Psoas muscle (tissue), 8 donors: ENCODE measurements at places on chromosomes 7 and 10. TPM values are rescaled to one million over a fixed set of nuclear protein-coding genes. Genes with fewer than 3 reads are reported as not detected.
A peak's percentile ranks its signal among the peaks of the same experiment; 100 is the strongest.

GRCh38 chr7:100682228-100682741, 8.7 kb downstream of the GNB2 start:
- no peak for DNase-seq

GRCh38 chr10:118161461-118162246, 114.9 kb upstream of the RAB11FIP2 start:
- DNase-seq = no peak

- no peak for DNase-seq
Observed at GRCh38 chr7:21192657-21193056, 235.2 kb upstream of the SP4 start.

The ADARB2 gene
- polyA plus RNA-seq = 0.05 TPM

DNA sequence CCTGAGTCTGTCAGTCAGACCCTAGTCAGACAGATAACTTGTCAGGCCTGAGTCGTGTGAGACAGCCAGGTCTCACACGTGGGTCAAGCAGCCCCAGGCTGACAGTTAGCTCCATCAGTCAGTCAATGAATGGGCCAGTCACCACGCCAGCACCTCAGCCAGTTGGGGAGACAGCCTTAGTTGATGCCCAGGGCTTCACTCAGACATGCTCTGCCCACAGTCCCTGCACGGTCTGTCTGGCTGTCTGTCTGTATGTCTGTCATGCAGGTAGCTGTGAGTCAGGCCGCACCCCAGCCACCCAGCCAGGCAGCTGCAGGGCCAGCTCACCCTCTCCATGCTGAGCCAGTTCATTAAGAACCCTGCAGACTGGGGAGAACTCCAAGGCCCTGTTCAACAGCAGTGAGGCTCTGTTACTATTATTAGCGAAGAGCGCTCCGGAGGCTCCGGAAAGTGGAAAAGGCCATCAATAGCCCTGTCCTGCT, 141.1 kb upstream of the PCBD1 start:
- peak; percentile 26 for DNase-seq

DNA sequence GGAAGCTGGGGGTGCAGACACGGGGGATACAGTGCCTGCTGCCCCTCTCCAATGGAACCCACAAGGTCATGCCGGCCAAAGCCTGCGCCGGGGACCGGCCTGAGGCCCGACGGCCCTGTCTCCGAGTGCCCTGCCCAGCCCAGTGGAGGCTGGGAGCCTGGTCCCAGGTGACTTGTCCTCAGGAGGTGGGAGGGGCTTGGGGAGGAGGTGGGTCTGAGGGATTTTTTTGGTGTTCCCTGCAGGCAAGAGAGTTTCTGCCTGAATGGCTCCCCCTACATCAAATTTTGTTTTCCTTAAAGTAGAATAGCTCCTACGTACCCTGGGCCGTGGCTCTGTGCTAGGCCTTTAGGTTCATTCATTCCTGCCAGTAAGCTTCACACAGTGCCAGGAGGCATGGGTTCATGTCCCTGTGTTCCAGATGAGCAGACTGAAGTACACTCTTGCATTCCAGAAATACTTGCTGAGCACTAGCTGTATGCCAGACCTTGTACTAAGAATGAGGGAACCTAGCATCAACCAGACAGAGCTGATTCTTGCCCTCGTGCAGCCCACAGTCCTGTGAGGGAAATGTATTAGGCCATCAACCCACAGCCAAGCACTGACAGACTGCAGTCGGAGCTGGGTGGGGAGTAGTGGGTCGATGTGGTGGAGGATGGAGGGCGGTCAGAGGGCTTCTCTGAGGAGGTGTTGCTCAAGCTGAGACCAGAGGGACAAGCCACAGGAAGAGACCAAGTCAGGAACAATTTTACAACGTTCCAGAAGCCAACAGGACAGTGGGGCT, 31.1 kb downstream of the TBATA start:
- no peak for DNase-seq

GRCh38 chr7:79244482-79244881, 209.0 kb downstream of the MAGI2 start:
- no peak for DNase-seq

DNA sequence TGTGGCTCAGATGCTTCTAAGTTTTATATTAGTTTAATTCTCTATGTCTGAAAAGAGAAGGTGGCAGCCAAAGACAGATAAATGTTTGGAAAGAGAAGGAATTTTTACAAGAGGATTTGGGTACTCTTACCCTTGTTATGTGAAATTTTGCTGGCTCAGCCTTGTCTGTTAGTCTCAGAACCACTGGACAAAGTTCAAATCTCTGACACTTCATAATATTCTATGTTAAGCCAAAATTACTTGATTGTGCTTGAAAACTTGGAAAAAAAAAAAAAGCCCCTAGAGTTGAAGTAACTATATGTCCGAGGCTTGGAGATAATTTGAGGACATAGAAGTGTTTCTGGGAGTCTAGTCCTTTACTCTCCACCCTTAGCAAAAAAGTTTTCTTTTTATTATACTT, 1079.3 kb upstream of the LRRTM3 start:
- DNase-seq = no peak

The OPN4 gene
- 0.14 TPM for polyA plus RNA-seq

The GPR146 gene
- polyA plus RNA-seq = 9.9 TPM

DNA sequence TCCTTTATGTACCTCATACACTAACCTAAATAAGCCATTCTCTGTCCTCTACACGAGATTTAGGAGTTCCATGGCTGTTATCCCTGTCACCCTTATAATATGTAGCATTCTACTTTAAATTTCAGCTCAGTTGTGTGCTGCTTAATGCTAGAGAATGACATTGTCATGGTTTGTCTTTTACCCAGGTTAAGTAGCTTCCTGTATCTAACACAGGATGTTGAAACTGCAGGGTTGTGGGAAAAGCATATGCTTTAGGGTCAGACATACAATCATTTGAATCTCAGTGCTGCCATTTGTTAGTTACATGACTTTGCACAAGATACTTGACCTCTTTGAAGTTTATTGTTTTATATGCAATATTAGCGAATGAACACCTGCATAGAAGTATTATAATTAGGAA, 235.1 kb upstream of the CACNA2D1 start:
- DNase-seq = no peak

The ICA1 gene
- polyA plus RNA-seq = 2.0 TPM

GRCh38 chr7:100949933-100950443, 654 bp downstream of the MUC3A start:
- DNase-seq = no peak

The PTF1A gene
- polyA plus RNA-seq = not detected

GRCh38 chr10:29389935-29390334, 101.1 kb downstream of the LYZL1 start:
- no peak for DNase-seq
